Metanephros (tissue), 2 donors: ENCODE measurements at places on chromosomes 3 and 15. TPM values are rescaled to one million over a fixed set of nuclear protein-coding genes. Genes with fewer than 3 reads are reported as not detected.

CTSH gene
- total RNA-seq, result 288 TPM

SLC25A38 gene
- 21.6 TPM for total RNA-seq

PLCB2 gene
- total RNA-seq, result 14.3 TPM

TMEM40 gene
- total RNA-seq, result 1.5 TPM

IRAK2 gene
- 2.7 TPM for total RNA-seq

CKMT1A gene
- total RNA-seq, result 0.47 TPM

GP5 gene
- total RNA-seq, result 1.6 TPM

CADM2 gene
- 7.1 TPM for total RNA-seq

SEC22A gene
- 30.1 TPM for total RNA-seq

PLSCR5 gene
- not detected for total RNA-seq

BNC1 gene
- total RNA-seq, result 0.12 TPM

GOLGA8R gene
- 8.2 TPM for total RNA-seq

GOLGA8M gene
- total RNA-seq, result 3.7 TPM

CFAP44 gene
- total RNA-seq, result 9.3 TPM

PRR23A gene
- not detected for total RNA-seq

KBTBD8 gene
- 1.7 TPM for total RNA-seq

CPNE9 gene
- total RNA-seq, result 0.23 TPM

EXD1 gene
- not detected for total RNA-seq

ZNF620 gene
- 8.9 TPM for total RNA-seq

CCNDBP1 gene
- total RNA-seq, result 68.3 TPM

SUCNR1 gene
- 7.9 TPM for total RNA-seq

GOLGA6A gene
- not detected for total RNA-seq

NCKIPSD gene
- 19.3 TPM for total RNA-seq

ITGB5 gene
- 68.1 TPM for total RNA-seq

AMIGO3 gene
- total RNA-seq, result 0.41 TPM

TTLL13 gene
- total RNA-seq, result 1.3 TPM

PLSCR4 gene
- total RNA-seq, result 32.8 TPM

ECE2 gene
- not detected for total RNA-seq

STX19 gene
- total RNA-seq, result not detected

MESP1 gene
- total RNA-seq, result 1.3 TPM

SEMA5B gene
- 21.7 TPM for total RNA-seq

NDN gene
- total RNA-seq, result 157 TPM

CASR gene
- 24.4 TPM for total RNA-seq

SYNM gene
- 33.3 TPM for total RNA-seq

SAMMSON gene
- not detected for total RNA-seq

TMEM207 gene
- 12.2 TPM for total RNA-seq

ADCY5 gene
- 17.2 TPM for total RNA-seq
